ENCODE measurements at places on chromosomes 6 and 20.

- no peak for DNase-seq
Measured at GRCh38 chr6:126388104-126388598, 48.2 kb downstream of the CENPW start.

- no peak for DNase-seq
Measured at GRCh38 chr6:105982761-105983540, 103.2 kb upstream of the PRDM1 start.

- DNase-seq = no peak
Measured at GRCh38 chr6:6515691-6516607, 72.6 kb upstream of the LY86 start.

DNA sequence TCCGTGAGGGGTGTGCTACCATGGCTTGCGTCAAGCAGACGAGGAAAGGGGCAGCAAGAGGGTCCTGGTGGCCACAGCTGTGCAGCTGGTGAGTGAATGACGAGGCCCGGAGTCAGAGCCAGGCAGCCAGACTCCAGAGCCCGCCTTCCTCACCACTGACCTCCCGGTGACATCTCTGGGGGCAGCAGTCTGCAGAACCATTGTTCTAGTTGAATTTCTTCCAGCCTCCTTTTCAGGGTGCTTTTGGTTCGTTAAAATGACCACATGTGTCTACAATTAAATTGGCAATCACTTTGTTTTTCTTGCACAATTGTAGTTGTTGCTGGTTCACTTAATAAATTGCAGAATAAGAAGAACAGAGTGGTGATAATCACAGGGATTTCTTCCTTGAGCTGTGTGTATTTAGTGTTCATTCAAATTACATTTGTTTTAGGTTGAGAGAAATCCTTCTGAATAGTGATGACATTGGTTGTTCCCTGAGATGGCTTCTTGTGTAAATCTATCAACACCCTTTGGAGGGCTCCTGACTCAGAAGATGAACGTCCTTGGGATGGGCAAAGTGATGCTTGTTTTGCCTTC is 96.4 kb downstream of the TULP4 start:
- DNase-seq = no peak

DNA sequence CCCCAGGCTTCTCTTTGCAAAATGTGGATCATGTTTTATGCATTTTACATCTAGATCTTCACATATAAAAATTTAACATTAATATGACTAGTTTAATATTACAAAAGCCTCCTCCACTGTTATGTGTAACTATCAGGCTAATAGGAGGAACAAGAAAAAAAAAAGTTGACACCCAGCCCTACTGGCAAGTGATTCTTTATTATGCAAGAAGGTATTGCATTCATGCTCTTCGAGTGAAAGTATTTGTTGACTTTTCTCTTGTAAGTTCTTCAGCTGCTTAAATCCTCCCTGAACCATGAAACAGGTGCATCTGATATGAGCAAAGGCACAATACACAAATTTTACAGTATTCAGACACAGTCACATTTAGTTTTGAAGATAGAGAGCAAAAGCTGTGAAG is 716 bp upstream of the HLA-DQB2 start:
- DNase-seq = no peak

DNA sequence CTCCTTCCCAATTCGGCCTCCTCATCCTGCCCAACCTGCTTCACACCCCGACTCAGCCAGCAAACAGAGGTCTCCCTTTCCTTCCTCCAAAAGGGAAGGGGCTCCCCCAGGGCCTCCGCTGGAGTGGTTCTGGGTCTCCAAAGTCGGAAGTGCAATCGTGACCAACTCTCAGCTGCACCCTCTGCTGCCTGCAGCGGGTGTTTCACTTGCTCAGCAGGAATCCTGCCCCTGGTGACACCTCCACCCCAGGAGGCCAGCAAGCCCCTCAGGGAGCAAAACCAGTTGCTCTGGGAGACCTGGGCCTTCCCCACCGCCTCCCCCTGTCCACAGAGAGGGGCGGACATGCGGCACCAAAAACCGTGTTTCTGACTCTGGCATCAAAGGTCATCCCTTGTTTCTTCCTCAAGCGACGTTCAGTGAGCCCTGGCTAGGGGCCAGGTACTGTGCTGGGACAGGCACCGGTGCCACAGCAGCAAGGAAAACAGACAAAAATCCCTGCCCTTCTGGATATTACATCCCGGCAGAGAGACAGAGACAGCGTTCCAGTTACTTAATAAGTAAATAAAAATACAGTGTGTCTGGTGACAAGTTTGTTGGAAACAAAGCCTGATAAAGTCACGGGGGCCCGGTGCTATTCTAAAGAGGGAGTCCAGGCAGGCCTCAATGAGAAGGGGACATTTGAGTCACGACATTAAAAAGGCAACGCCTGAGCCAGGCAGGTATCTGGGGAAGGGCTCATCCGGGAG is 219.0 kb downstream of the BMP7 start:
- no peak for DNase-seq

- no peak for DNase-seq
Measured at GRCh38 chr6:105633814-105634213, 230.9 kb upstream of the PREP start.

- DNase-seq = no peak
Measured at GRCh38 chr6:43173591-43174262, 2.7 kb downstream of the SRF start.

DNA sequence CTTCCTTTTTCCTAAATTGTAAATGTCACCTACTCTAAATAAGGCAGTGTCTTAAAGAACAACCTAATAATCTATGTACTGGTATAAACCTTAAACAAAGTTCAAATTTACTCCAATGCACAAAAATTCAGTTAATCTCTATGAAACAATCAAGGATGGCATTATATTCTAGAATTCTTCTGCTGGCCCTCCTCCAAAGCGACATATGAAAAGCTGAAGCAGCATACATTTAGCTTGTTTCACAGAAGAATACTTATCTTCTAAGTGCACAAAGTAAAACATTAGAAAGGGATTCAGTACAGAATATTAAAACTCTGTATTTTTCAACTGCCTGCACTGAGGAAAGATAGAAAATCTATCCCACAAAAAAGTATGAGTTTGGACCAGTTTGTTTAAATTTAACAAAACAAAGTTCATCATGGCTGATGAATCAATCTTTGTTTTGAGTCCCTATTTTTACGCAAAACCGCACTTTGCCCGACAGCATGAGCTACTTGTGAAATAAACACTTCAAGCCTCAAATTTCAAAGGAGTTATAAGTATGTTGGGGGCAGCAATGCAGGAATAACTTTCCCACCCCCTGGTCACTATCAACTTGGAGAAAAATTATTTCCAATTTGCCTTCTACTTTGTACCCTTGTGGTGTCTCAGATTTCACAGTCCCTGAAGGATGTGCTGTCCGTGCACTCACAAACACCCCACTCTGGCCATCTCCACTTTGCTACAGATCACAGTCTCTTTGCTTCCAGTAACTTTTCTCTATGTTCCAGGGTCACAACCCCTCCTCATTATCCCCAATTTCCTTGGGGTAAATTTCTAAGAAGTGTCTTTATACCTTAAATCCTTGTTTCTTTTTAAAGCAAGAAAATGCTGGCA is 238.2 kb downstream of the PRKN start:
- DNase-seq = no peak

DNA sequence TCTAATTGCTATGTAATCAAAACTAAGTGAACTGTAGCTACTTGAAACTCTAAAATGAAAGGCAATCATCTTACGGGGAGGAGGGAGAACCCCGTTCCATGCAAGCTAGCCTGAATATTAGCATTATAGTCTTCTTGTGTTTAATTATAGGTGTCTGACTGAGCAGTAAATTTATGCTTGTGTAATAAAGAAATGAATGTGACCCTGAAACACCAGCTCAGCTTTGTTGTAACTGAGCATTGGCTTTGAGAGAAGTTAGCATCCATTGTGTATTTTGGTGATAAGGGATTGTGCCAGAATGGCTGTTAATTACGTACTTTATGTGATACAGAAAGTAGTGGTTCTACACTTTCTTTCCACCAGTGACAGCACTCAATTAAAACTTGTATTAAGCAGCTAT is 86.9 kb downstream of the QKI start:
- no peak for DNase-seq

Data from hematopoietic multipotent progenitor cell treated with erythropoietin and hydrocortisone succinate and interleukin-3 and kit ligand, for 17 days (in vitro differentiated cells).